Right renal cortex interstitium (tissue), 3 donors: ENCODE measurements at places on chromosomes 7 and 10. TPM values are rescaled to one million over a fixed set of nuclear protein-coding genes. Genes with fewer than 3 reads are reported as not detected.

SSC4D gene
- 6.5 TPM for polyA plus RNA-seq

RPEL1 gene
- 0.17 TPM for polyA plus RNA-seq

RHEB gene
- polyA plus RNA-seq, result 147 TPM

DDX50 gene
- 79.2 TPM for polyA plus RNA-seq

NUTM2A gene
- 3.7 TPM for polyA plus RNA-seq

KAZALD1 gene
- polyA plus RNA-seq, result 10.0 TPM

RET gene
- 22.7 TPM for polyA plus RNA-seq
